Body of pancreas (tissue), 4 donors: ENCODE measurements at places on chromosomes 11 and 22.

DNA sequence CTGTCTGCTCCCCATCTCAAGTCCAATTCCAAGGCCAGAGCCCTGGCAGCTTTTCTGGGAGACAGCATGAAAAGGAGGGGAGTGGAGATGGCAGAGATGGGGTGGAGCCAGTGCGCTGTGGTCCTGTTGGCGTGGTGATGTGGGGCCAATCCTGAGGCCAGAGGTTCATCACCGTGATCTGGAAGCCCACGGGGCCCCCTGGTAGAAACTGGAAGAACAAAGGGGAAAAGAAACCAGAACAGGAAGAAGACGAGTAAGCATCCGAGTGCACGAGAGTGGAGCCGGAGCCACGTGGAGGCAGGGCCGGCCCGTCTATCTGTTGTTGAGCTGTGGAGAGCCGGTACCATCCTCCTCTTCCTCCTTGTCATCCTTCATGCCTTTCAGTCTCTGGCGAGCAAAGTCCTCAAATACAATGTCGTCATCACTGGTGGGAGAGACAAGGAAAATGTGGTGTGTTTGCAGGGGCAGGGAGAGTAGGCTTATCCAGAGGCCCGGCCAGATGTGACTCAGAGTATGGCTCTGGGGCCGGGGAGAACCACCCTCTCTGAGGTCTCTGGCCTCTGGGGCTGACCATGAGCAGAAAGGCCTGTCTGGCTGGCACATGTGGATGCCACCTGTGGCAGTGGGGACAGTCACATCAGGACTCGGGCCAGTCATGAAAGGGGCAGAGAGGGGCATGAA, 25.4 kb downstream of the TPBGL start:
- DNase-seq = no peak

GRCh38 chr11:59572091-59572490, 43.5 kb downstream of the OSBP start:
- DNase-seq = no peak

DNA sequence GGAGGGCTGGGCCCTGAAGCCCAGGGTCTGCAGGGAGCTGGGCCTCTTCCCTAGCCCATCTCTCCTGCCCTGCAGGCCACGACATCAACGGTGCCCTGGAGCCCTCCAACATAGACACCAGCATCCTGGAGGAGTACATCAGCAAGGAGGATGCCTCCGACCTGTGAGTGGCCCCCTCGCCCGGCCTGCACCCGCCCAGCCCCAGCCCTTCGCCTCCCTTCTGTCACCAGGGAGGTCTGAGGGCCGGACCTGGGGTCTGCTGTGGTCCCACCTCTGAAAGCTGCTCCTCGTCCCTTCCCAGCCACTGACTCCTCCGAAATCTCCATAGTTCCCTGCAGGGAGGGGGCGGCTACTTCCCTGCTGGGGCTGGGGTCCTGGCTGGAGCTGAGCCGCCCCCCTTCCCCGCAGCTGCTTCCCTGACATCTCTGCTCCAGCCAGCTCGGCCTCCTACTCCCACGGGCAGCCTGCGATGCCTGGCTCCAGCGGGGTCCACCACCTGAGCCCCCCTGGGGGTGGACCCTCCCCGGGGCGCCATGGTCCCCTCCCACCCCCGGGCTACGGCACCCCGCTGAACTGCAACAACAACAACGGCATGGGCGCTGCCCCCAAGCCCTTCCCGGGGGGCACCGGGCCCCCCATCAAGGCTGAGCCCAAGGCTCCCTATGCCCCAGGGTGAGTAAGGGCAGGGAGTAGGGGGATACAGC, 13.3 kb downstream of the MYRF start:
- no peak for DNase-seq

- no peak for DNase-seq
These were observed 2.9 kb downstream of the TPCN2 start for GRCh38 chr11:69051381-69052342.

- no peak for DNase-seq
These were observed 16.1 kb downstream of the RBX1 start for GRCh38 chr22:40967111-40967760.

DNA sequence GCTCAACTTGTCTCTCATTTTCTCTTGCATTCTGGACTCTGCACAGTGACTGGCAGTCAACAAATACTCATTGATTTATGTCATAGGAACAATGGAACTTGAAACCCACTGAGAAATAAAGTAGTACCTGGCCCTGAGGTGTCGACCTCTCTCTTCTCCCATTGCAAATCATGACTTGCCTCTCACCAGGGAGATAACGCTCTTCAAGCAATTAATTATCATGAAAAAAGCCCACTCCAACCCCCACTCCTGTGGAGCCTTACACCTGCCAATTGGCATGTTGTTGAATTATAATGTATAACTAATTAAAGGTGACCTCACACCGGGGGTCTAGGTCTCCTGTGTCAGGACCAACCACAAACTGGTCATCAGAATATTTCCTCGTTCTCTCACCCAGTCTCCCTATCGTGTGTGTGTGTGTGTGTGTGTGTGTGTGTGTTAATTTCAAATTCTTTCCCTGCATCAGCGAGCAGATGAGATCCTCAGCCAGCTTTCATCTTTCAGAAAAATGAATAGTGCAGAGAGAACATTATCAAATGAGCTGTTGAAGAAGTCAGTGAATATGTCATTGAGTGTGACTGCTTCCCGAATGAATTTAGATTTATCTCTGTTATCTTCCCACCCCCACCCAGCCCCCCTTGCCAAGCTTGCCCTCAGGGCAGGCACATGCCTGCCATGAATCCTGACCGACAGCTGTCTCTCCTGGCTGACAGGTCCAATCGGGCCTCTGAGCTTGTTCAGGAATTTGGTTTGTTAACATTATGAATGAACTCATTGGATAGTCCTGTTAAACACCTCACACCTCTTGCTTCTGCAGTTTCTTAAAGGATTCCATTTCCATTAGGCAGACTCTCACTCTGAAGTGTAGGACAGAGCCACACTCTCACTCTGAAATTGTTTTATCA, 357.4 kb downstream of the INSC start:
- DNase-seq = no peak

DNA sequence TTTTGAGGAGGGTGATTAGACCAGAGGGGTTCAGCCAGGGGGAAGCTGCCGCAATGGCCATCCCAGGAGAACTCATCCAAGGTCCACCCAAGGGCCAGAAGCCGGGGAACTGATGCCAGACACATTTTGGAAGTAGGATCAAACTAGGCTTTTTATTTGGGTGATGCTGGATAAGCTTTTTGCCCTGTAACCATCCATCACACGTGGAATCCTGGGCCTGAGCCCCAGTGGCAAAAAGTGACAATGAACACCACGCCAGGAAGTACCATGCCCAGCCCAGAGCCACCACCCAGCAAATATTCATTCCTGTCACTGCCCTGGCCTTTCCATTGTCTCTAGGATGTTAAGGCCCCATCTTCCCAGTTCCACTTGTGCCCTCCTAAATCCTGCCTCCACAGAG, 85.9 kb downstream of the ZC3H12C start:
- no peak for DNase-seq

GRCh38 chr11:128374026-128374425, 213.3 kb downstream of the ETS1 start:
- no peak for DNase-seq

- DNase-seq = no peak
These were observed 76.0 kb downstream of the TRIM29 start for GRCh38 chr11:120061761-120062560.

DNA sequence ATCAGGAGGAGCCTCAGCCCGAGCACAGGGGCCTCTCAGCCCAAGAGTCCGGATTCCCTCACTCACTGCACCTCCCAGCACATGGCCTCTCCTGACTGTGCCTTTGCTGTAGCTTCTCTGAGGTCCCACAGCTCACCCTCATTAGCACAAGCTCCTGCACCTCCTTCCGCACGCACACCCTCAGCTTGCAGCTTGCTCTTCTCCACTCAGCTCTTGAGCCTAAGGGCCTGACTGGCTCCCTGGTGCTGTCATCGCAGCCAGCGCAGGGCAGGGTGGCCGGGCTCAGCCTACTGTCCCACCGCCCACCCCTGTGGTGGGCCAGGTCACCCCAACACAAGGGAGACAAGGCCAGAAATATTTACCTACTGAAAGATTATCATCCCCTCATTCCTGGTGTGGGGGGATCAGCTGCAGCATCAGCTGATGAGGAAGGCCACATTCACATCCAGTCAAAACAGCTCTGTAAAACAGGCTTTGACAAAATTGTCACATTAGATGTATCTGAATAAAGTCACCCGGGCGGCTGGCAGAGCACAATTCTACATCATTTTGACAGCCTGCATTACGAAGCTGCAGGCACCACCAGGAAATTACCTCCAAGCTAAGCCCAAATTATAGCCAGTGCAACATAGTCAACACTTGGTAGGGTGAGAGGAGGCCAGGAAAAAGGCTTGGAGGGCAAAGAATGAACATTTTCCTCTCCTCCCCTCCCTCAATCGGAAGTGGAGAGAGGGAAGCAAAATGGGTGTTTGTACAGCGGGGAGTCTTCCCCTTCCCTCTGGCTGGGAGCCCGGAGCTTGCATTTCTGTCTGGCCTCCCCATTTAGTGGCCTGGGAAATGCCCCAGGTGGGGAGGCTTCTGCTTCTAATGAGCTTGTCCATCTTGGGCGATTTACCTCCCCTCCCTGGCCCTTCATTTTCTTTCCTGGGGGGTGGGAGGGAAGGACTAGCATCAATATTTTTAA, 29.5 kb upstream of the IGSF9B start:
- DNase-seq = no peak

- DNase-seq = no peak
These were observed 16.5 kb upstream of the APOBEC3A start for GRCh38 chr22:38940811-38941384.

GRCh38 chr22:35457729-35458546, 58.0 kb downstream of the MCM5 start:
- DNase-seq = no peak

DNA sequence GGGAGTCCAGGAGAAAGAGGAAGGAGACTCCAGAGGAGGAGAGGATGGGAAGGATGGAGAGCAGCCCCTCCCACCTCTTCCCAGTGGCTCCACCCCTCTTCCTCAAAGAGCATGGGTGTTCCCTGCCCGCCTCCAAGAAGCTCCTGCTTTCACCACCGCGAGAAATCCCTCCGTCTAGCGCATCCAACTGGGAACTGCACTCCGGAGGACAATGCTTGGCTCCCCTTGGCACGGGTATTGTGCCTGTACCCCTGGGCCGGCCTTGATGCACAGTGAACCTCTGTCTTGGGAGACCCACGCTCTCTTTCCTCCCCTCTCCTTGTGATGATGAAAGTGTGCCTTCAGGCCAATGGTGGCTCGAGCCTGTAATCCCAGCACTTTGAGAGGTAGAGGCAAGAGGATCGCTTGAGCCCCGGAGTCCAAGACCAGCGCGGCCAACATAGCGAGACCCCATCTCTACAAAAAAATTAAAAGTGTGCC, 14.9 kb upstream of the ADA2 start:
- DNase-seq = no peak

GRCh38 chr22:41966607-41967240, 2.5 kb upstream of the SEPTIN3 start:
- peak; percentile 43 for DNase-seq

- DNase-seq = no peak
These were observed 22.4 kb downstream of the MB start for GRCh38 chr22:35594686-35595085.
